ENCODE measurements at places on chromosomes 16 and 17. TPM values are rescaled to one million over a fixed set of nuclear protein-coding genes. Genes with fewer than 3 reads are reported as not detected.

GRCh38 chr17:33002246-33002645 is 10.6 kb downstream of the SPACA3 start:
- DNase-seq: no peak

DNA sequence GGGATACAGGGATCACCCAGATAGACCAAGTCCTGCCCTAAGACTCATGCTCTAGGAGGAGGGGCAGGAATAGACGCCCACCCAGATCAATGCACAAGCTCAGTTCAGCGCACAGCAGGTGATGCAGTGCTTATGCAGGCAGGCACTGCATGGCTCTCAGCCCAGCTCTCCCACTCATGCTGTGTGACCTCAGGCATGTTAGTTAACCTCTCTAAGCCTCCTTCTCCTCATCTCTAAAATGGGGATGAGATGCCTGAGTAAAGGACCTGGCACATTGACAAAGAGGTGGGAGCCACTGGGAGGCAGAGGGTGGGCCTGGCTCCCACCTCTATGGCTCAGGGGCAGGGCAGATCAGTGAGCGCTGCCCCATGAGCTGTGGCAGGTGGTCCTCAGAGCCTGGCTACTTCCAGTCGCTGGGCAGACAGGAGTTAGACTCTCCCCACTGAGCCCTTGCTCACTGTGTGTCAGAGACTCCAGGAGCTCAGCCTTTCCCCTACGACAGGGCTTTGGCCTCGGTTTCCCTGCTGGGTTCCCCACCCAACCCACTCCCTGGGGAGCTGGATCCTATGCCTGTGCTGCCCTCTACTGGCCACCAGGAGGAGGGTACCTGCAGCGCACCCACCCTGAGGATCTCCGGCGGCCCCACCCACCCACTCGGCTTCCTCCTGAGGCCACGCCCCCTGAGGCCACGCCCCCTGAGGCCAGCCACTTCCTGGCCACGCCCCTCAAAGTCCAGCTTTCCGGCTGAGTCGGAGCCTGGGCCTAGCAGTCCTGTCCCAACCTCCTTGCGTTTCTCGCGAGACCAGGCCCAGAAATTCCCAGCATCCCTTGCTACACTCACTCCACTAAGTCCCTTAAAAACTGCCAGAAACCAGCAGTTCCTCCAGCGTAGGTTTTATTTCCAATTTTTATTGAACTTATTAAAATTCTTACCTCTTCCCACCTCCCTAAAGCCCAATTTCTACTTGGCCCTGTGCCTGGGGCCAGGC is 196.1 kb downstream of the GSG1L start:
- peak; percentile 3 for DNase-seq

- DNase-seq: peak; percentile 41
Measured at GRCh38 chr17:76816590-76817135, 51.5 kb upstream of the MGAT5B start.

DNA sequence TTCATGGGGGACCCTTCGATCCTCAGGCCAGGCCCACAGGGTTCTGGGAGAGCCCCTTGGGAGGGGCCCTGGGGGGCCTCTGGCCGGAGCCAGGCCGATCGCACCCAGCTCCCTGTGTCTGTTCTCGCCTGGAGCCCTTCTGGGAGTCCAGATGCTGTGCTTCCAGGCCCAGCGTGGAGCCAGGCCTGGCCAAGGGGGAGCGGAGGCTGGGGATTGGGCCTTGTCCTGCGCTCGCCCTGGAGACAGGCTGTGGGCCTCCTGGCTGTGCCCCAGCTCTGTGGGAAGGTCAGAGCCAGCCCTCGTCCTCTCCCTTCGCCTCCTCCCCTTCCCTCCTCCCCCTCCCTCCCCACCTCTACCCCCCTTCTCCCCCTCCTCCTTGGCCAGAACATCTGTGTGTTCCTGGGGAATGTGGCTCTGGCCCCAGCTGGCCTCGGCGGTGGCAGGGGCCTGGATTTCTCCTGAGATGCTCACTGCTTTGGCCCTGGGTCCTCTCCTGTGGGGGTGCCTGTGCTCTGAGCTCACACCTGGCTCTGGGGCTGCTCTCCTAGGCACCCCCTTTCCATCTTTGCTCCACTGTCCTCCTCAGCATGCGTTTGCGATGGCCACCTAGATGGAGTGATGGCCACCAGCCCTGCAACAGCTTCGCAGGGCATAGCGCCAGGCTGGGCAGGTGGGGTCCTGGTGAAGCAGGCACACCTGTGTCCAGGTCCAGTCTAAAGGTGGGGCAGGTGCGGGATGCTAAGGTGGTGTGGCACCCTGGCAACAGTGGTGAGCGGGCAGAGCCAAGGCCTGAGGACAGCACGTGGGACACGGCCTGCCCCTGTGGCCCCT is 90.6 kb upstream of the CIBAR2 start:
- DNase-seq: no peak

- DNase-seq: no peak
Measured at GRCh38 chr17:36496018-36496789, 9.7 kb downstream of the ZNHIT3 start.

MYOCD gene
- total RNA-seq: not detected

DNA sequence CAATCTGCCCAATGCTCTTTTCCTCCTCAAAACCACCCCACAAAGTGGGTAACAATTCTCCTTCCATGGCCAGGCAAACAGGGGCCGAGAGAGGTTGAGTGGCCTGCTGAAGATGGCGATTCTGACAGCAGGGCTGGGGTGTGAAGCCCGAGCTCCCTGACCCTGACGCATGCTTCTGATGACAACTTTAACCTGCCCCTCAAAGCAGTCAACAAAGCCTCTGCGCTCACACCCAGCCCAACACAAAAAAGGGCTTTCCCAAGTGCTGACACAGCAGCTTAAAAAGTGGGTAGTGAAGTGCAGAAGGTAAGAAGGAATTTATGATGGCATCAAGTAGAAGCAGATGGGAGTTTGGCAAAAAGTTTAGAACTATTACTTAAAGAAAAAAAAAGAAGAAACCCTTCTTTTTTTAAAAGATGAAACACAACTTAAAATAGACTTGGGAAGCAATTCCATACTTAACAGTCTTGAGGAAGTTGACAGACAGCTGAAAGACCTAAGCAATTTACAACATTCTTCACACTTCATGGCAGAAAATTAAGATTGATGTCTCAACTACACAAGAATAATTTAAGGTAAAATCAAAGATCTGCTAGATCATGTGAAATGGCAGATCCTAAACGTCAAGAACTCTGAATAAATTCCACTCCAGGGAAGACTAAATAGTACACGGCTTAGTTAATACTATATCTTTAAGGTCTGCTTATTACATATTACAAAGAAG is 133.9 kb downstream of the PARN start:
- DNase-seq: no peak

DNA sequence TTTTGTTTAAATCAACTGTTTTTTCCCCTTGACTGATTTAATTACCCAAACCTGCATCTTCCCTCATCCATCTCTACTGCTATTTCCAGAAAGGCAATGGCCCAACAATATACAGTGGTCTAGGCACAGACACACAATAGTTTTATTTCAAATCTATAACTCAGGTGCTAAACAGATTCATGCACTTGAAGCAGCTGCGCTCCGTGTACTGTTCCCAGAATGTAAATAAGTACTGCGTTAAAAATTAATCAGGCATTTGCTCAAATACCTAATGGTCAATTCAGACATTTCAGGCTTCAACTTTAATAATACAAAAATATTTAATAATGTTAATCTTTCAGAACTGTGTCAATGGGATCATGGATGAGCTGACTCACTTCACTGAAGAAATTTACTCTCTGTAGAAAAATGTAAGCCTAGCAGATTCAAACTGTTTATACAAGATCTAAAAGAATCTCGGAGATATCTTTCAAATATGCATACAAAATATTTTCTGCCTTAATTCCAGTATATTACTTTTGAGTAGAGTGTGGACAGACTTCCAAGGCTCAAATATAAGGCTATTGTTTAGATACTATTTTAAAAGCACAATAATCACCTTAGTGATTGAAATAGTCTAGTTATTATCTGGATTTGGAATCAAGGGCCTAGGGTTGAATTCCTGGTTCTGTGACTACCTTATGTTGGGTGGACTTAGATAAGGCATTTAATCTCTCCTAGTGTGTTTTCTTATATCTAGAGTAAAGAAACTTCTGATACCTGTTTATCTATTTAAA is 97.4 kb upstream of the PSMD7 start:
- no peak for DNase-seq

PLA2G10 gene
- not detected for total RNA-seq

CES5A gene
- not detected for total RNA-seq

- no peak for DNase-seq
Measured at GRCh38 chr16:8430401-8430800, 159.9 kb downstream of the TMEM114 start.

DNA sequence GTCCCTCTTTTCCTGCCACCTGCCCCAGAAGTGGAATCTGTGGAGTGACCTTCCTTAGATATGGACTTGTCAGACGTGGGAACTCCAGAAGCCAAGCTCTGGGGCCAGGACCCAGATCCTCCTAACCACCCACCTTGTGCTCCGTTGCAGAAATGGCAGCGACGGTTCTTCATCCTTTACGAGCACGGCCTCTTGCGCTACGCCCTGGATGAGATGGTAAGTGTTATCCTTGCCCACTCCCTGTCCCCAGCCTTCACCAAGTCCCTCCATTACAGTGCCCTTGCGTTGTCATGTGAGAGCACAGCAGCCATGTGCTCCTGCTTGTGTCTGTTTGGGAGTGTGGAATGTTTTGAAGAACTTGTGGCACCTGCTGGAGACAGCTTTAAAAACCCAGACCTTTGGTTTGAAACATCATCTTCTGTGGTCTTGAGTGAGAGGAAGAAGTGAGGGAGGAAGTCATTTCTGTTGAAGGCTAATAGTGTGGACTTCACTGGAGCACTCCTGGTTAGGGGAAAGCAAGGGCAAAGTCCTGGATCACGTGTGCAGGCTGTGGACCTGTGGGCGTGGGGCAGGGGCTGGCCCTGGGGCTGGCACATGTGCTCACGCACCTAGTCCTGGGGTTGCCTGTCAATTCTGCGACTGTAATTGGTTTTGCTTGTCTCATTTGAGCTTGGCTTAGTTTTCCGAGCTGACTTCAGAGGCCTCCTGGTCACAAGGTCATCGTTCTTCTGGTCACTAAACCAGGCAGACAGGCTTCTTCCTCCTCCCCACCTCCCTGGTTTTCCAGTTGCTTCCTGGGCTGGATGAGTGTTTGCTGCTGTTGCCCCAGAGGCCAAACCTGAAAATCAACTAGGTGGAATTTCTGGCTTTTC is 35.8 kb downstream of the MPRIP start:
- no peak for DNase-seq

- no peak for DNase-seq
Measured at GRCh38 chr17:81706232-81706611, 3.1 kb downstream of the MRPL12 start.

- peak; percentile 77 for DNase-seq
Measured at GRCh38 chr16:27769561-27770255, 219.8 kb downstream of the KATNIP start.
